Left kidney (tissue), 8 donors: ENCODE measurements at places on chromosomes 11 and 22. TPM values are rescaled to one million over a fixed set of nuclear protein-coding genes. Genes with fewer than 3 reads are reported as not detected.

The CECR2 gene
- polyA plus RNA-seq: 23.2 TPM

DNA sequence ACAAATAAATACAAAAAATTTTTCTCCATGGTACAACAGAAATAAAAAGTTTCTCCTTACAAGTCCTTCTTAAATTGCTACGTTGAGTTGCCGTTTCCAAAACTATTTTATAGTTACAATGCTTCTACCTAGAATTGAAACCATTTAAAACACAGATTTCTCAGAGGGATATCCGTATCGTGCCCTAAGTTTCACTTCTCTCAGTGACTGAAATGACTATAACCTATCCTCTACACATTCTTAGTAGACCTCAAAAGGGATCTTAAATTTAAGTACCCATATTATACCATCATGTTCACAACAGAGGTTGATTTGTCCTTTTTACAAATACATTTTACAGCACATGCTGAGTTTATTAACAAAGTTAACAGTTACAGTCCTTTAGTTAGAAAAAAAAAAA, 44.1 kb downstream of the USP28 start:
- no peak for DNase-seq

- no peak for DNase-seq
These were observed 88.7 kb upstream of the TIMP3 start for GRCh38 chr22:32712644-32713355.

DNA sequence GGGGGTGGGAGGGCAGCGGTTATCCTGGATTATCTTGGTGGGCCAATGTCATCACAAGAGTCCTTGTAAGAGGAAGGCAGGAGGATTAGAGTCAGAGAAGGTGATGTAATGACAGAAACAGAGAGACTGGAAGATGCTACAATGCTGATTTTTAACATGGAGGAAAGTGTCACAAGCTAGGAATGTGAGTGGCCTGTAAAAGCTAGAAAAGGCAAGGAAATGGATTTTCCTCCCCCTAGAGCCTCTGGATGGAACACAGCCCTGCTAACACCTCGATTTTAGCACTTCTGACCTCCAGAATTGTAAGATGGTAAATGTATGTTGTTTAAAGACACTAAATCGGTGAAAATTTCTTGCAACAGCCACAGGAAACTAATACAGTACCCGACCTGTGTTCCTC, 109.3 kb downstream of the MN1 start:
- no peak for DNase-seq

- no peak for DNase-seq
These were observed 13.7 kb downstream of the MEI1 start for GRCh38 chr22:41713004-41713403.

DNA sequence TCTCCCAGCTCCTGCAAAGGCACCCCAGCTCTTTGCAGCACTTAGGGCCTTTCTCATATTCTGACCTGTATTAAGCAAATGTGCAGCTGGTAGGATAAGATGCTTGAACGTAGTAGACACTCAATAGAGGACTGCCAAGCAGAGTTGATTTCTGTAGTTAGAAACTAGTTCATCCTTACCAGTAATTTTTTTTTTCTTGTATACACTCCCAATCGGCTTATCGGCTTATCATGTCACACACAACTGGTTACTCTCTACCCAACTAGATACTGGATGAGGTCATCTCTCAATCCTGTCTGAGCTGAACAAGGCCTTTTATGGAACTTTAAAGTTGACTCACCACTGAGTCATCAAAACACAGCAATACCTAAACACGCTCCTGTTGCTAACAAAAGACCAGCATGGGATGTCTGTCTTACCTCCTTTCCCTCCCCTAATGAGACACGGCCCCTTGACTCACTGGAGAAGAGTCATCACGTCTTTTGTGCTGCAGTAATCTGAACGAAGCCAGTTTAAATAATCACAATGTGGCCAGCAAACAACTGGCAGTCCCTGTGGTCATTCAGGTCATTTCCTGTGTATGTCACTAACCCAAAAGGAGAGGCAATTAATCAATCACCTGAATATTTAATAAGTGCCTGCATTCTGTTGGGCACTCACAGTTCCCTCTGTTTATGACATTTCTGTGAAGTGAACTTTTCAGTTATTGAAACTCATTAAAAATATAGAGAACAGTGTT, 7.5 kb upstream of the WEE1 start:
- no peak for DNase-seq

DNA sequence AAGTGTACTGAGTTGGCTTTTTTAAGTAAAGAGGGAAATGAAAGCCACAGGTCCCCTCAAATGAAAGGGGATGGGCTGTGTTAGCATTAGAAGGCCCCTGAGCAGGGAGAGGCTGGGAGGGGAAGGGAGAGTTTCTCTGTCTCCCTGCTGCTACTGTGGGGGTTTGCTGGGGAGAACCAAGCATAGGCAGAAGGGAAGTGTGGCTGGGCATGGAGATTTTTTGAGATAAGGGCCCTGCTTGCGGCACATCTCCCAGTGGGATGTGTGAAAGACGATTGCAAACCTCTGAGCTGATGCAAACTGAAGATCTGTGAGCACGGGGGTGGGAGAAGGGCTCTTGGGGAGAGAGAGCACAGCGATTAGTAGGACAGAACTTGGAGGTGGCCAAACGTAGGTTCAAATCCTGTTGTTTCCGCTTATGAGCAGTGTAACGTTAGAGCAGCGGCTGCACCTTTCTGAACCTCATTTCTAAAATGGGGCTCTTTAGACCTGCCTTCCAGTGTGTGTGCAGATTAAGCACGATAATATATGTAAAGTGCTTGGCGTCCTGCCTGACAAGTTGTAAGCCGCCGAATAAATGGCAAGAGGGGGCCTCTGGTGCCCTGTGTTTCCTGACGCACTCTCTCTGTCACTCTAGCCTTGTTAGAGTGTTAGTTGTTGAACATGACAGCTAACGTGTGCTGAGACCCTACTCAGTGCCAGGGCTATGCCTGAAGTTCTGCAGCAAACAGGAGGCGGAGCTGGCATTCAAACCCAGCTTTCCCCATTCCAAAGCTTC, 122.3 kb downstream of the GRIK4 start:
- no peak for DNase-seq

DNA sequence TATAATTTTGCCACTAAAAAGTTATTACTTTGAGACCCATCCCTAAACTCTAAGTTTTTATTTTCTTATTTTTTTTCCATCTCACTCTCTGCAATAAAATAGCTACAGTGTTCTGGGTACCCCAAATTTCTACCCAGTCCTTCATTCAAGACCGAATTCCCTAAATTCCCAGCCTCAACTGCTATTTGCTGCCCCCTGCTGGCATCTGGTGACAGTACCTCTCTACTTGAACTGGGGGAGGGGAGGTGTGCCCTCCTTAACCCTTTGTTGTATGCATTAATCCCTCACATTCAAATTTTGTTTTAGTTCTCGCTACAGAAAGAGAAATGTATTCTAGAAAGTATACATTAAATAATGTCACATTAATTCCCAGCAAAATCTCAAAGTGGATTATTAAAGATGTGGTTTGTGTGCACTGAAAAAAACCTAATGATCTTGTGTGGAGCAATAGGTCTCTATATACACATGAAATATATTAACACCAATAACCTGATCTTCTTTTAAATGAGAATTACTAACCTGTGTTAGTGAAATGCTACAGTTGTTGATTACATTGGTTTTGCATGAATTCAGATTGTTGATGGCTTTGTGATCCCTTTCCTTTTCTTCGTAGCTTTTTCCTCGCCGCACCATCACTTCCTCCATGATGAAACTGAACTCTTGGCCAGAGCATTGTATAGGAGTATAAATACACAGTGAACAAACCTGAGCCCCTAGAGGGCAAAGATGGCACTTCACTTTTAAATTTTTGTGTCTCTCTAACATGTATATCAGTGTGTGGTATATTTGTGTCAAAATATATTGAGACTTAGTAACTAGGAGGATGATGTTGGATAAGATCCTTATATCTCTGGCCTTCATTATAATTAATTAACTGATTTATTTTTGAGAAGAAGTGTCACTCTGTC, 590.0 kb downstream of the METTL15 start:
- peak; percentile 56 for DNase-seq

GRCh38 chr11:11521306-11522002, 100.4 kb downstream of the GALNT18 start:
- no peak for DNase-seq
